Stimulated activated CD8-positive, alpha-beta memory T cell treated with anti-CD3 and anti-CD28 coated beads, Interleukin-2, amount 100 ng/mL, for 48 hours (primary cell): ENCODE measurements at places on chromosomes 11 and 22.

- DNase-seq = no peak
Observed at GRCh38 chr22:47786650-47787290, 1024.3 kb downstream of the TBC1D22A start.

GRCh38 chr11:33110083-33110482 is 51.2 kb downstream of the CSTF3 start:
- DNase-seq = no peak

DNA sequence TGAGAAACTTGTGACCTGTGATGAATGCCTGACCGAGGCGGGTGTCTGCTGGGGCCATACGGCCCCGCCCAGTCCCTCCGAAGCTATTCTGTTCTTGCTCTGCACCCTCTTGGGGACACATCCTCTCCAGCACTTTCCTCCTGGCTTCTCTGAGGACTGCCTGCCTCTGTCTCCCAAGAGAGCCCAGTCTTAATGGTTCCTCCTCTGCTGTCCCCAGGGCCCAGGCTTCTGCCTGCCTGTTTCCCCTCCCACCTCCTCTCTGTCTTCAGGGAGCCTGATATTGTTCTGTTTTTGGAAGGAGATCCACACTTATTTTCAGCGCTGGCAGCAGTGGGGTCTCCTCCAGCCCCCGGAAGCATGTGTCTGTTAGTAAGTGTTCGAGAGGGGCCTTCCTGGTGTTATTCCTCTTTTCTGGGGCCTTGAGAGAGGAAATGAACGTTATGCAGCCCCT is 18.7 kb downstream of the SYNGR1 start:
- no peak for DNase-seq

DNA sequence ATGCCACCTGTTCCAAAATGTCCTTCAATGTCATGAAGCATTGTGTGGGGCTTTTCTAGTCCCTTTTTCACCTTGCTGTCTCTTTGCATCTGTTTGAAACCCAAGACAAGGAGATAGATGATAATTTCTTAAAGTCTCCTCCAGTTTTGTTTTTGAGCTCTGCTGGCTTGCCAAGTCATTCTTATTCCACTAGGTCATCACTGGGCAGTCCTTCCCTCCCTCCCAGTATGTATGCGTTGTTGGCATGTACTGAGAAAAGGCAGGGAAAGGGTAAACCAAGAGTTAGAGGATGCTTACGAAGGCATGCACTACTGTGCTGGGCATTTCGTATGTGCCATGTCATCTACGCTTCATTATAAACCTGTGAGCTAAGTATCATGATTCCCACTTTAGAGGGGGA is 78.6 kb downstream of the PARVA start:
- no peak for DNase-seq

- DNase-seq = no peak
Observed at GRCh38 chr11:43021466-43021865, 290.3 kb upstream of the API5 start.

GRCh38 chr22:44298406-44299091 is 14.2 kb downstream of the SHISAL1 start:
- no peak for DNase-seq

- DNase-seq = no peak
Observed at GRCh38 chr11:19382131-19382611, 141.4 kb upstream of the E2F8 start.

DNA sequence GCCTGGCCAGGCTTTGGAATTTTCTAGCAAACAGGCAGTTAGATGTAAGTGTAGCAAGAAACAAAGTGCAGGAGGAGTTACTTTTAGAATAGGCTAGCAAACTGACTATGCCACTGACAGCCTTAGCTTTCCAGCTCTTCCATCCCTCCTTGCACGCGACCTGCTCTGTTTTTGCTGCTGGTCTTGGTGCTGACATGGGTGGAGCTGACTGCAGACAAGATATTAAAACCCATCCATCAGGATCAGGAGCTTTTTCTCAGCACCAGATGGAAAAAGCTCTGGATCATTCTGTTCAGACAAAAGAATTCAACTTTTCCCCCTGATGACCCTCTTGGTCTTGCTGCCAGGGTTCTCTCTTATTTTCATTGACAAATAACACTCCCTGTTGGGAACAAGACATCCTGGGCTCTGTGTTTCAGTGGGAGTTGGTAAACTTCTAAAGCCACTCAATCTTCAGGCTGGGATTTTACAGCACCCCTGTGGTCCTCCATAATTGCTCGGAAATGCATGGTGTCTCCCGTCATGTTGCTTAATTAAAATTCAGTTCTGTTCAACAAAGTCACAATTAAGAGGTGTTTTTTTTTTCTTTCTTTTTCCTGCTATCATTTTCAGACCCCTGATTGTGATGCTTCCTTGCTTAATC is 240.0 kb upstream of the LARGE1 start:
- no peak for DNase-seq

- DNase-seq = no peak
Observed at GRCh38 chr11:126817096-126817495, 183.5 kb downstream of the KIRREL3 start.

DNA sequence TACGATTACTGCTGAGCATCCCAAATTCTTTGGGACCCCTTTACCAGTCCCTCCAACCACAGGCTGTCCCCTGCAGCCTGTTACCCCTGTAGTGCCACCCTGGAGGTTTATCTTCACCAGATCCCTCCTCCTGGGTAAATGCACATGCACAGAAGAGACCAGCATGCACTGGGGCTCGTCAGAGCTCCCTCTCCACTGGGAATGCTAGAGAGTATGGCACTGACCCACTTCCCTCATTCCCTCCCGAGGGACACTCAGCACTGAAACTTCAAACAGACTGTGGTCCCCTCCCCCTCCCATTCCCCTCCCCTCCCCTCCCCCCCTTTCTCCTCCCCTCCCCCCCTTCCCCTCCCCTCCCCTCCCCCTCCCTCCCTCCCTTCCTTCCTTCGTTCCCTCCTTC is 49.1 kb downstream of the C11orf91 start:
- no peak for DNase-seq

DNA sequence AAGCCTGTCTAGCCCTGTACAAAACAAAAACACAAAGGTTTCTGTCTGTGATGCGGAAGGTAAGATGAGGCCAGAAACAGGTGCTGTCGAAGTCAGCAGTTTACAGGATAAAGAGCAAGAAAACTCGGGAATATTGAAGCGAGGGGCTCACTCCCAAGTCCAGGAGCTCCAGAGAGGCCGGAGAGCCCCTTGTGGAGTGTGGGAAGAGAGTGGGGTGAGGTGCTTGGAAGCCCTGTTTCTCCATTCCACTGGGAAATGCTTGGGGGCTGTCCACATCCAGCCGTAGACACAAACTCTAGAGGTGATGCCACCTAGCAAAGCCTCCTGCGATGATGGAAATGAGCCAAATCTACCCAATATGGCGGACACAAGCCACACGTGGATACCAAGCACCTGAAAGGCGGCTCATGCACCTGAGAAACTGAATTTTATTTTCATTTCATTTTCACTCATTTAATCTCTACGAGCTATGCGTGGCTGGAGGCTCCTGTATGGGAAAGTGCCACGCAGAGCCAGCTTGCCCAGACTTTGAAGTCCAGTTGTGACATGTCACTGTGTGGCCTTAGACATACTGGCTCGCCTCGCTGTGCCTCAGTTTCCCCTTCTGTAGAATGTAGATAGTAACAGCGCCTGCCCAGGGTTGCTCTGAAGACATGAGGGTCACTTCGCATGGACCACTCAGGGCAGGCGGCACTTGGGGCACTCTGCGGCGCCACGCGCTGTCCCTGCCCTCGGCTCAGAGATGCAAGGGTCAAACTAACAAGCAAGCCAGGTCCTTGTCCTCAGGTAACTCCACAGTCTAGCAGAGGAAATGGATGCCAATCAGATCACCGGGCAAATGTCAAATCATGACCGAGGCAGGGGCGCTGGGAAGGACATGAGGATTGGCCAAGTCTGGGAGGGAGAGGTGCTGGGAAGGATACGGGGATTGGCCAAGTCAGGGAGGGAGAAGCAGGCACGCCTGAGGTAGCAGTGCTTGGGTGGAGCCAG is 684.7 kb downstream of the TBC1D22A start:
- DNase-seq = no peak

DNA sequence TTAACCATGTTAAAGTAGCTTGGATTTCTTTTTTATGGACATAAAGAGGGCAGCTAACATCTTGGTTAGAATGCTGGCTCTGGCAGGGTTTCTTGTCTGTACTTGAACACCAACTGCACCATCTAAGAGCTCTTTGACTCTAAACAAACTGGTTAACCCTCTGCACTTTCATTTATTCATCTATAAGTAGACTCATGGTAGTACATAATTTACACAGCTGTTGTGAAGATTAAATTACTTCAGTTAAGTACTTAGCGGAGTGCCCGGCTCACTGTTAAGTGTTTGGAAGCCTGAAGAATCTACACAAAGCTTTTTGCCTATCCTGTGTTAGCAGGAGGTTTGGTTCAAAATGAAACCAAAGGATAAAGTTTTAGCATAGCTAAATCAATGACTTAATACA is 846.2 kb upstream of the API5 start:
- no peak for DNase-seq

GRCh38 chr11:37721485-37721884 is 1123.4 kb upstream of the RAG2 start:
- no peak for DNase-seq

GRCh38 chr11:118223992-118224391 is 819 bp downstream of the JAML start:
- DNase-seq = no peak

- DNase-seq = no peak
Observed at GRCh38 chr11:75795276-75796090, 19.5 kb upstream of the UVRAG start.

DNA sequence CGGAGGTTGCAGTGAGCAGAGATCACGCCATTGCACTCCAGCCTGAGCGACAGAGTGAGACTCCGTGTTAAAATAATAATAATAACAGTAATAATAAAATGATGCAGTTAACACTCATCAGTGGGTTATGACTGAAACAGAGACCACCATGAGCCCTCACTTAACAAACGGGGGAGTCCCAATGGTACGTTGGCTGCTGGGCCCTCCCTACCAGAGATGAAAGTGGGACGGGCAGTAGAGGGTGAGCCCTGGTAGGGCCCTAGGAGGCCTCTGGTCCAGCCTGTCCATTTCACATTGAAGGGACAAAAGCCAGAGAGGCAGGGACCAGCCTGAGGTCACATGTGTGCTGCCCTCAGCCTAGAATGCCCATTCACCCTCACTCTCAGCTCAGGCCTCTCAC is 13.7 kb upstream of the KIAA0930 start:
- DNase-seq = no peak

DNA sequence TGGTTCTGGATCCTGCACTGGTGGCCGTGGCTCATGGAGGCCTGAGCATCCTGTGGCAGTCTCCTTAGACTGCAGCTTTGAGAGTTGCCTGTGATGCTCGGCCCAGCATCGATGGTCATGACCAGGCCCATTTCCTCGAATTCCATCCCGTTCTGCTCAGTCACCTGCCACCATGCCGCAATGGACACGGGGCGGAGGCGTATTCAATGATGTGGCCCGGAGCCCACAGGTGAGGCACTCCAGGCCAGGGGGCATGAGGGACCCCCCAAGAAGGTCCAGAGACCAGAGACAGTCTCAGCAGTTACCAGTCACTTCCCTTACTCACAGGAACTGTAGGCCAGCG is 53.6 kb downstream of the SHANK2 start:
- DNase-seq = no peak

- DNase-seq = no peak
Observed at GRCh38 chr22:25641650-25642049, 77.2 kb downstream of the GRK3 start.

DNA sequence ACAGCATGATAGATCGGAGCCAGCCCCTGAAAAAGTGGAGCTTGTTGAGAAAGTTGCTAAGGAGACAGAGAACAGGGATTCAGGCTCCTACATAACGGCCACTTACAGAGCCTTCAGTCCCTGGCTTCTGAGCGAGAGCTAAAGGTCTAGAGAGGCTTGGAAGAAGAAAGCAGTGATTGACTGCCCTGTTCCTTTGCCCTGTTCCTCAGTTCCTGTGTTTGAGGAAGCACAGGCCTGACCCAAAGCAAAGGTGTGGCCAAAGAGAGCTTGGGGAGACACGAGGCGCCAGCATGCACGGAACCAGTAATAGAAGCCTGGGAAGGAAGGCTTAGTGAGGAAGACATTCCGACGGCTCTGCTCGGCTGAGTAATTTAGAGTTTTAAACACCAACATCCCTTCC is 74.1 kb upstream of the CSNK2A3 start:
- no peak for DNase-seq

DNA sequence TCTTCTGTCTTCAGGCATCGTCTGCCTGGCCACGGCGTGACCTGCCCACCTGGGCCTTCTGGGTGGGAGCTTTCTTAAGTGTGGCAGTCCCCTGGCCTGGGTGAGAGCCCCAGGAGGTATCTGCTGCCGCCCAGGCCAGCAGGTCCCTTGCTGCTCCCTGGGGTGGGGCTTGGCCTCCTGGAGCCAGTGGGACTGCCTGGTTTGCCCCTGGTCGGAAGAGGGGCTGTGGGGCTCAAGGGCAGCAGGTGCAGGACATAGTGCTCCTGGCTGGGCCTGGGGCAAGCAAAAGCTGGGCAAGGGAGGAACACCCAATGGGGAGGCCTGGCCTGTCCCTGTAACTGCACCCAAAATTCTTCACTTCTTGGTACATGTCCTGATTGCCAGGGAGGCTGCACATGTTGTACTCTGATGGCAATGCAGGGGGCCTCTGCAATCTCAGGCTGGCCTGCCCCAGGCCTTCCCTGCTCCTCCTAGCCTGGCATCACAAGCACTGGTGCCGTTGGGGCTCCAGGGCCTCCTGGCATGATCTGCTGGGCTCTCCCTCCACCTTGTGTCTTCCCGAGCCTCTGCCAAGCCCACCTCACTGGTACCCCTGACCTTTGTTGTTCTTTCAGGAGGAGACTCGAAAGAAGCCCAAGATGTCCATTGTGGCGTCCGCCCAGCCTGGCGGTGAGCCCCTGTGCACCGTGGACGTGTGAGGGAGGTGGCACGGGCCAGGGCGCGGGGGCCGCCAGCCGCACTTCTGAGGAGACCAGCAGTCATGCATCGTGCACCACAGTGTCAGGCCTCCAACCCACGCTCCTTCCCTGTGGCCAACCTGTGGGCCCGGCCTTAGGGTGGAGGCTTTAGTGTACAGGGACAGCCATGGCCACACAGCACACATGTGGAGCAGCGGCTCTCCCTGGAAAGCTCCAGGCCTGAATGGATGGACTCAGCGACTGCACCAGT is 6.2 kb upstream of the RANBP1 start:
- no peak for DNase-seq

DNA sequence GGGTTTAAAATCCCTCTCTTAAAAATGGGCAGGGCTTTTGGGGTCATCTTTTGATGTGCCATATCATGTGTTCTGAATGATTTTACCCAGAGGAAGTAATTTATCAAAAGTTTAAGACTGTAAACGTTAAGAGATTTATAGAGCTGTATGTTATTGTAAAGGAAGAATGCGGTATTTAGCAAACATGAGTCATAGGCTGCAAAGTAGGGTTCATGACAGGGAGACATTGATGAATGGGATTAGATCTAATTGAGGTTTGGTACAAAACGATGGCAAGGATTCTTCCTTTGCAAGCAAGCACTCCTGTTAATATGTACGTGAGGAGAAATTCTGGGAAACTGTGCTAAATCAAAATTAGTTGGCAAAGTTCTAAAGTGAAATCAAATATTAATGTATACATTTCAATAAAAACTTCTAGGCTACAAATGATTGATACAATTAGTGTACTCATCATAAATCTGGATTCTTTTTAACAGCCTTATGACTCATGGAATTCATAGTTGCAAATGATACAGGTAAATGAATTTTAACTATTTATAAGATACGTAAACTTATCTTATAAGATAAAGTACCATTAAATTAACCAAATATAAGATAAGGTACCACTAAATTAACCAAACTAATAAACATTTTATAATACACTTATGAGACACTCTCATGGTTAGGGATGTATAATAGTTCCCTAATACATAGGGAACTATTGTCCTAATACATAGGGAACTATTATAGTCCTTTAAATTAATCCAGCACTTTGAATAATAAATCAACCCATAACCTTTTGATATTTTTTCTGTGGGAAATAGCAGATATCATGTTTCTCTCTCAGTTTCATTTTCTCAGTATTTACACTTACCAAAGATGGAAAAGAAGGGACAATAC is 58.4 kb downstream of the KIF18A start:
- no peak for DNase-seq
